ENCODE measurements at places on chromosomes 7 and 10.

DNA sequence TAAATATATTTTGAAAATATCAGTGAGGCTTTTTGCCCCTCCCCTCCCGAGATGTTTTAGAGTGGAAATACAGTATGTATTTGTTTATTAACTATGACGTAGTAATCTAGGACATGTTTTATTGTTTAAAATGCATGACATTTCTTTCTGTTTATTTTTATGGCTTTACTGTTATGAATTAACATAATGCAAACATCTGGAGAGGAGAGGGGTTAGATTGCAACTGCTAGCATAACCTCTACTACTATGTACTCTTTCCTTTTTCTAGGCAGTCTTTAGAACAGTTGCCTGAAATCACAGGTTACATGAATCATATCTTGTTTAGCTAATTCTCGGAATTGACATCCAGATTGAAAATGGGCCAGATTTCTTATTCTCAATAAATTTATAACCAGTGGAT, 7.4 kb downstream of the BTAF1 start:
- DNase-seq, result no peak

DNA sequence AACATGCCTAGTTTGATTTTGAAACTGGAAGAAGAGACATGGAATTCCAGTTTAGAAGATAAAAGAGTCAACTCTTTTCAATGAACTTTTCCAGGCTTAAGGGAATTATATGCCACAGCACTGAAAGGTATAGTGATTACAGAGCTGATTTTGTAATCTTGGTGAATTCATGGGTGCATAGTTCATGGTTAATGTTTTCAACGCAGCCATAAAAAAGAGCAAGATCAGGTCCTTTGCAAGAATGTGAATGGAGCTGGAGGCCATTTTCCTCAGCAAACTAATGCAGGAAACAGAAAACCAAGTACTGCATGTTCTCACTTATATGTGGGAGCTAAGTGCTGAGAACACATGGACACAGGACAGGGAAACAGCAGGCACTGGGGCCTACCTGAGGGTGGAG, 94.2 kb downstream of the CUBN start:
- no peak for DNase-seq

DNA sequence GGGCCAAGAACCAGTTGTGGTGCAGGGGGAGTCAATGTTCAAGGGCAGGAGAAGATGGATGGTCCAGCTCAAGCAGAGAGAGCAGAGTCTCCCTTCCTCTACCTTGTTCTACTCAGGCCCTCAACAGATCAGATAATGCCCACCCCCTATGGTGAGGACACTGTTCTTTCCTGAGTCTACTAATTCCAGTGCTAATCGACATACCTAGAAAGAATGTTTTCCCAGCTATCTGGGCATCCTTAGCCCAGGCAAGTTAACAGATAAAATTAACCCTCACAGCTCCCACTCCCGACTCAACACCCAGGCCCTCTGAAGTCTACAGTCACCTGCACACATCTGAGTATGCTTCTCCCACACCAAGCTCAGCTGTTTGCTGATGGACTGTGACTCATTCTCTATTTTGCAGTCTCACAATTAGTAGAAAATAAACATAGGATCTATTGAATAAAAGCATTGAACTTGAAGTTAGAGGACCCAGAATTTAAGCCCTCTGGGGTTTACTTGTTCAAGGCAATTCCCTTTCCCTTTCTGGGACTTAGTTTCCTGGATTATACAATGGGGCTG, 17.1 kb downstream of the COL13A1 start:
- no peak for DNase-seq

GRCh38 chr10:60406182-60406581, 16.5 kb upstream of the ANK3 start:
- DNase-seq, result no peak

GRCh38 chr10:109106604-109107003, 816.7 kb downstream of the XPNPEP1 start:
- DNase-seq, result no peak

GRCh38 chr7:117285826-117286225, 37.0 kb downstream of the WNT2 start:
- DNase-seq, result no peak

DNA sequence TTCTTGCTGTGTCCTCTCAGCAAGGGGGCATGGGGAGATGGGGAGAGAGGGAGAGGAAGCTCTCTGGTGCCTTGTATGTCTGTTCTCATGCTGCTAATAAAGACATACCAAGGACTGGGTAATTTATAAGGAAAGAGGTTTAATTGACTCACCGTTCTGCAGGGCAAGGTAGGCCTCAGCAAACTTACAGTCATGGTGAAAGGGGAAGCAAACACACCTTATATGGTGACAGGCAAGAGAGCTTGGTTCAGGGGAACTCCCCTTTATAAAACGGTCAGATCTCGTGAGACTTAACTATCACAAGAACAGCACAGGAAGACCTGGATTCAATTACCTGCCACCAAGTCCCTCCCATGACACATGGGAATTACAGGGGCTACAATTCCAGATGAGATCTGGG, 464.7 kb upstream of the CELF2 start:
- no peak for DNase-seq

- no peak for DNase-seq
Observed at GRCh38 chr10:71840958-71841335, 10.1 kb downstream of the PSAP start.

DNA sequence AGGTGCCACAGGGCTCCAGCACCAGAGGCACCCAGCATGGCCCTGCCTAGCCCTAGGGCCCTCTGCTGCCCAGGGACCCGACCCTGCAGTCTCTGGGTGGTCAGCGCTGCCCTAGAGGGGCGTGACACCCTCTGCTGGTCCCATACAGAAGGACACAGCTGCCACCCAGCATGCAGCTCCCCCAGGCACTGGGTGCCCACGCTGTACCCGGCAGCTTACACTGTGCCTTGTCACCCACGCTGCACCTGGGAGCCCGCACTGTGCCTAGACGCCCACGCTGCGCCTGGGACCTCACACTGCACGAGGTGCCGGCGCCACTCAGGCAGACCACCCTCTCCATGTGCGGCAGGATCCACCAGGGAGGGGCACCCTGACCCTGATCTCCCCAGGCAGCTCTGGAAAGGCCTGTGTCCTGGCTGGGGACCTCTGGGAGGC, 55.2 kb downstream of the PWWP2B start:
- DNase-seq, result no peak

DNA sequence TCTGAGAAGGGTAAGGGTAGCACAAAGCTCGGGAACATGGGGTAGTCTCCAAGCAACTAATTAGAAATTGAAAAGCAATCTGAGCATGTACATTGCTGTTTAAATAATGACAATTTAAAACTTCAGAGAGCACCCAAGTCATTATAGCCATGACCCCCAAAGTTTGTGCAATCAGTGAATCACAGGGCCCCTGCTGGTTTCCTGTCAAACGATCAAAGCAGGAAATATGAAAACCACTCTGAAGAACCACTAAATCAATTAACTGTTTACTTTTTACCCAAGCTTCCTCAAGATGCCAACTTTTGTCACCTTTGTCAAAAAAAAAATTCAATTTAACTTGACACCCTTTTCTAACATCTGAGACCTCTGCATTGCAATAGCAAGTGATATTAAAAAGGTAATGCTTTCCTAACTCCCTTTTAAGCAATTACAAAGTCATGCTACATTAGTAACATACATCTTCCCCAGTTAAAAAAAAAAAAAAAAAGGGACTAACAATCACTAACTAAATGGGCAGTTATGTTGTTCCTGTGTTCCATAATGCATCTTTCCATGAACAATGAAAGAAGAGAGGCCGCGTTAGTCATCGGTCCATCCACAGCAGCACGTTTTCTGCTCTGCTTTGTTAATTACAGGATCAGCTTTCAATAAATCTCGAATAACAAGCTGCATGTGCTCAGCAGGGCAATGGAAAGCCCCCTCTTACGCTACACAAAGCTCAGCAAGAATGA, 80.6 kb downstream of the ETV1 start:
- DNase-seq, result no peak

DNA sequence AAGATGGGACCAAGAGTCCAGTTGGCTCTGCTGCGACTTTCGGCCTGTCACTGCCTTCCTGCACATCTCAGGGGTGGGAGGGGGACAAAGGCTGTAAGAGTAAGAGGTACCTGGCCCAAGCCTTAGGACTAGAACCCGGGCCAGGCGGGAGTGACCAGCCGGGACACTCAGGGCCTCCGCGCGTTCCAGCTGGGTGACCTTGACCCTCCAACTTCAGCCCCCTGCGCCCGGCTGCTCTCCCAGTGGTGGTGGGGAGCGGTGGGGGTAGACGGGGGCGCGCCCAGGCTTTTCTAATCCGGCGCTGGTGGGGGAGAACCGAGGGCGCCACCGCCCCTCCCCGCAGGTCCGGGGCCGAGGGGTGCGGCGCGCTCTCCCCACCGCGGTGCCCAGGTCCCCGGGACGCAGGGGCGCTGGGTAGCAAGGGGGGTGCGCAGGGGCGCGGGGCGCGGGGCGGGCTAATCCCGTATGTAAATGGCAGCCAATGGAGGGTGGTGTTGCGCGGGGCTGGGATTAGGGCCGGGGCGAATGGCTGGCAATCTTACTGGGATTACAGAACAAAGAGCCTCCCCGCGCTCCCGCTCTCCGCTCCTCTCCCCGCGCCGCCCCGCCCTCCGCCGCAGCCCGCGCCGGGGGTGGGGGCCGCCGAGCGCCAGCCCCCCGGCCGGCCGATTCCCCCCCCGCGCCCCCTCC, at the start of gene GTF2IRD1:
Gene GTF2IRD1, plus strand, starts transcription at position 585 of the 690 bp plus-strand sequence. CDS start 54,175 bp downstream, outside the sequence.
- peak; percentile 90 for DNase-seq

DNA sequence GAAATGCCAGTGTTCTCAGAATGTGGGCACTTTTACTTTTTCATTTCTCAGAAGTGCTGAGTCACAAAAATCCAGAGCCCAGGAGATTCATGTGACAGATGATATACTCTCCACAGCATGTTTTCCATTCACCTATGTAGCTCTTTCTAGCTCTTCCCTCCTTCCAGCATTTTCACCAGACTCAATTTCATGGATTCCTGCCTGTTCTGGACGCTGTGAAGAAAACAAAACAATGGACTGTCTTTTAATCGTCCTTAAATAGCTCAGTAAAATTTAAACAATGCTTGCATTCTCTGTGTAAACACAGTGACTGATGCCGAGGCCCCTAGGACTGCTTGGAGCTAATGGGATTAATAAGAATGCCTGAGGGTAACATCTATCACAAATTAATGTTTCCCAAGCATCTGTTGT, 25.5 kb downstream of the ZNF713 start:
- DNase-seq, result no peak

- no peak for DNase-seq
Observed at GRCh38 chr7:116986611-116987565, 33.6 kb downstream of the ST7 start.

DNA sequence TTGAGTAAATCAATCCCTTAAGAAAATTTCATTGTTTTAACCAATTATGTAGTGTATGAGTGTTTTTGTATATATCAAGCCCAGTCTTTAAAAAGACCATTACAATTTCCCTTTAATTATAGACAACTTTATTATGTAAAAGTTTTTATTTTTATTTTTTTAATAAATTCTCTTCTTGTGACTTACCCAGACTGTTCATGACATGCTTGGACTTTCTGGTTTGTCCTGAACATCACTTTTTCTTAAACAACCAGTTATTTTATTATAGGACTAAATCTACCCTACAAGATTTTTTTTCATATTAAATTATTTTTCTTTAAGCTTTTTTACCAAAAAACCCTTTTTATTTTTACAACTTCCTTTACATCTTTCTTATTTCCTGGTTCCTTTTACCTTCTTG, 410.4 kb downstream of the ATRNL1 start:
- no peak for DNase-seq

DNA sequence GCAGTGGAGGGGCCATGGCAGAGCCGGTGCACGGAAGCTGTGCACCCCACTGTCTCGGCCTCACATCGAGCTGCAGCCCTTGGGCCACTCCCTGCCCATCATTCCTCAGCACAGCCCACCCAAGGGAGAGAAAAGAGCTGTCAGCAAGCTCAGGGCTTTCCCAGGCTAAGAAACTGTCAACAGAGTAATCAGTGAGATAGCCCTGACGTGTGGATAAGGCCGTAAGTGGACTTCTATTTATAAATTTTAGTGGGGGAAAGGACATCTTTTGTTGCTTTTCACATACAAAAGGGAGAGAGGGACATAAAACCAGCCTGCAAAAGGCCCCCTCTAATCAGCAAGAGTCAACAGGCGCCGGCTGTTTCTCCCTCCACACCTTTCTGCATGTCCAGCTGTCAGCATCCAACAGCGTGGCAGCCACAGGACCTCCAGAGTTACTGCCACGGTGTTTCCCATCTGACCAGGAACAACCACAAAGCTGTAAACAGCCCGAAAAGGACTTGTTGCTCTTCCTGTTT, 56.8 kb upstream of the DDC start:
- DNase-seq, result no peak

- DNase-seq, result no peak
Observed at GRCh38 chr7:1287752-1288201, 55.1 kb downstream of the UNCX start.

GRCh38 chr10:90857635-90858460, at the start of gene HTR7:
Gene HTR7, minus strand, starts transcription at chr10:90858039. Its CDS starts 368 bp downstream, at chr10:90857671.
- peak; percentile 84 for DNase-seq

GRCh38 chr7:17530741-17531421, 232.4 kb downstream of the AHR start:
- no peak for DNase-seq

- no peak for DNase-seq
Observed at GRCh38 chr10:132408367-132408781, 11.4 kb downstream of the PWWP2B start.

DNA sequence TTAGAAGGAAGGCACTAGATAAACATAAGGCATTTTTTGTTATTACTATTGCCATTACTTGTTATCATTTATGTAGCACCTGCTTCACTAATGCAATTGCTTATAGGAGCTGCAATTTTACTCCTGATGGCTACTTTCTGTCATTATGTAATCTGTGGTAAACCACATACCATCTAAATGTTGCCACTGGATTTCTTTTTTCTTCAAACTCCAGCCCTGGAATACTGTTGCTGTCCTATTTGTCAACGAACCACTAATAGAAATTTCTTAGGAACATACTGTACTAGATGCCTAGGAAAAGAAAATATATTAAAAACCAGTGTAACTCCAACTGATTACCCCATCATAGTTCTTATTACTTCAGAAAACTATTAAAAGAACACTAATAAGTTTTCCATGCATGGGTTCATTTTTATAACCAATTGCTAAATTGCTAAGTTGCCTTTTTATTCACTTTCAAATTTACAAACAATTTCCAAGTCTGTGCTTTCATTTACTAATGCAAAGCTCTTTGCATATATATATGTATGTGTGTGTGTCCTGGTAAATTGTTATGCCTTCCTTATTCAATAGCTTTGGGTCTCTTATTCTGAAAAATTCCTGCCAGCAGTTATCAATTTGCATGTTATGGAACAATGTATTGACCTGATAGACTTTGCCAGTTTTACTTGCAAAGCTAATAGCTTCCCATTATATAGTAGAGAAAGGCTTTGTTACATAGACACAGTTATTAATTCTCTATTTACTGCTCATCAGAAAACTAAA, 287.4 kb downstream of the EXOC4 start:
- DNase-seq, result no peak

- no peak for DNase-seq
Observed at GRCh38 chr10:67225226-67225625, 299.4 kb downstream of the LRRTM3 start.

DNA sequence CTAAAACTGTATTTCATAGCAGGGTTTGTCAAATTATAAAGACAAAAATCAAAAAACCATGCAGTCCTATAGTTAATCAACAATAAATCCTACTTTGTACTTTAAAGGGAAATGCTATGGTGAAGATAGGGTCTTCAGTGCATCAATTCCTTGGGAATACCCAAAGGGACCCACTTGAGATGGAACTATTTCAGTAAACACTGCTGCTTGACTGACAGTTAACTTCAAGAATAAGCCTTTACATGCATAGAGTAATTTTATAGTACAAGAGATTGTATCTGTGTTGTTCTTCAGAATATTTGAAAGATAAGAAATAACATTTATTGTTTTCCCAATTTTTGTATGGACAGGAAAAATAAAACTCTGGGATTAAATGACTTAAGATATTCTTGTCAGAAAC, 1179.6 kb downstream of the CNTNAP2 start:
- no peak for DNase-seq

GRCh38 chr7:65302883-65303282, 70.8 kb upstream of the ZNF92 start:
- no peak for DNase-seq

Data from ecto neural progenitor cell (in vitro differentiated cells).